Psoas muscle (tissue), 8 donors: ENCODE measurements at places on chromosomes 3 and 15. TPM values are rescaled to one million over a fixed set of nuclear protein-coding genes. Genes with fewer than 3 reads are reported as not detected.
A peak's percentile ranks its signal among the peaks of the same experiment; 100 is the strongest.

DNA sequence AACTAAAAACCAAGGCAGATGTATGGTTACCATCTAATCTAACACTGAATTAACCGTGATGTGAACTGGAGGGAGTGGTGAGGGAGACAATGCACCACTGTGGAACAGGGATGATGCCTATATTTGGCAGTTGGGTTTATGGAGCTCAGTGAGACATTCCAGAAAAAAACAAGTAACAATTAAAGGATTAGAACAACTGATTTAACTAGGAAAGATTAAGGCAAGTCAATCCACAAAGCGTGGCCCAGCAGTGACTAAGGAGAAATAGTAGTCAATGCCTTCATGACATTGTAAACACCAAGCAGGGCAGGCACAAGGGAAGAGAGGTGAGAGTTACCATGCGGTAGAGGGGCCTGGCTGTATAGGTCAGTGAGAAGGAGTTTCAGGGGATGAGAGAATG lies 38.1 kb downstream of the CHAC1 start:
- H3K36me3 ChIP-seq = peaks cover 5% of the 10 kb centered on the region
- H3K27me3 ChIP-seq = no peaks in the 10 kb centered on the region

Gene LARP6
- total RNA-seq = 18.9 TPM

Gene A4GNT
- not detected for total RNA-seq

- no peak overlapping the region for H3K4me3 ChIP-seq
- no peaks in the 10 kb centered on the region for H3K36me3 ChIP-seq
- H3K27me3 ChIP-seq = no peaks in the 10 kb centered on the region
- H3K27ac ChIP-seq = no peak overlapping the region
- DNase-seq = no peak
These were observed 162.9 kb upstream of the PDZRN3 start for GRCh38 chr3:73787620-73788019.

DNA sequence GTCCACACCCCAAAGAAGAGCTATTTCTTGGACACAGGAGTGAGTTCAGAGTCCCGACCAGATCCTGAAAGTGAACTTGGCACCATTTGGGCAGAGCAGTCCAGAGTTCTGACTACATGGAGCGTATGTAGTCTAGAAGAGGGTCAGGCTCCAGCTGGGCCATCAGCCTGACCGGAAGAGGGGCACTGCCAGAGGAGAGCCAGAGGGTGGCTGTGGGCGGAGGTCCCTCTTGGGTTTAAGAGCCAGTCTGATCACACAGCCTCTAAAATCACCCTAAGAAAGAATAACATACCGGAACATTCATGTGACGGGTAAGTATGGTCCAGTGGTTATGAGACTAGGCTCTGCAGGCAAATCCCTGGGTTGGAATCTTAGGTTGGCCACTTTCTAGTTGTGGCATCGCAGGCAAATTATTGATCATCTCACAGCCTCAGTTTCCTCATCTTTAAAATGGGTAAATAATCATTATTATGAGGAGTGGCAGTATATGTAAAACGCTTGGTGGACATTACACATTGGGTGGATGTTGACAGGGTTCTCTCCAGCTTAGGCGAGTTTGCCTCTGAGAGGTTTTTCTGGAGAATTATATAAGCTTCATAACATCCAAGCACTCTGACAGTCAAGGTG lies 2.1 kb upstream of the RAP2B start:
- H3K36me3 ChIP-seq = no peaks in the 10 kb centered on the region
- peak overlapping the region; percentile 91 for H3K4me3 ChIP-seq
- no peak for DNase-seq
- no peaks in the 10 kb centered on the region for H3K27me3 ChIP-seq

Gene ACTRT3
- 0.81 TPM for total RNA-seq

Gene C3orf49
- total RNA-seq = not detected

Gene AMIGO3
- total RNA-seq = not detected

GRCh38 chr3:12440927-12441714 lies 43.2 kb upstream of the TSEN2 start:
- H3K27ac ChIP-seq = no peak overlapping the region
- no peaks in the 10 kb centered on the region for H3K4me1 ChIP-seq
- peaks cover 4% of the 10 kb centered on the region for H3K27me3 ChIP-seq
- no peaks in the 10 kb centered on the region for H3K36me3 ChIP-seq
